ENCODE measurements at places on chromosomes 2 and 18. TPM values are rescaled to one million over a fixed set of nuclear protein-coding genes. Genes with fewer than 3 reads are reported as not detected.

The LRRTM1 gene
- total RNA-seq: not detected

The SIGLEC15 gene
- not detected for total RNA-seq

The FAM124B gene
- total RNA-seq: 2.7 TPM

GRCh38 chr2:127796389-127796788 lies 14.6 kb downstream of the WDR33 start:
- H3K36me3 ChIP-seq: peaks cover 4% of the 10 kb centered on the region
- peaks cover 44% of the 10 kb centered on the region for H3K4me1 ChIP-seq
- H3K4me3 ChIP-seq: no peak overlapping the region
- no peak for DNase-seq
- H3K27ac ChIP-seq: peak overlapping the region; percentile 75

- H3K36me3 ChIP-seq: peaks cover 24% of the 10 kb centered on the region
- no peaks in the 10 kb centered on the region for H3K27me3 ChIP-seq
- no peak for DNase-seq
- peaks cover 67% of the 10 kb centered on the region for H3K4me1 ChIP-seq
- H3K4me3 ChIP-seq: peak overlapping the region; percentile 92
These were observed 5.2 kb downstream of the ARHGAP25 start for GRCh38 chr2:68739595-68740399.

GRCh38 chr2:48572816-48573215 lies 42.9 kb downstream of the STON1 start:
- H3K36me3 ChIP-seq: no peaks in the 10 kb centered on the region
- H3K27ac ChIP-seq: no peak overlapping the region
- H3K4me3 ChIP-seq: no peak overlapping the region
- peaks cover 6% of the 10 kb centered on the region for H3K4me1 ChIP-seq
- H3K27me3 ChIP-seq: no peaks in the 10 kb centered on the region

- H3K4me3 ChIP-seq: no peak overlapping the region
- peaks cover 2% of the 10 kb centered on the region for H3K4me1 ChIP-seq
- H3K27me3 ChIP-seq: peaks cover 4% of the 10 kb centered on the region
- H3K36me3 ChIP-seq: no peaks in the 10 kb centered on the region
These were observed 251.4 kb downstream of the ATAD2B start for GRCh38 chr2:23675506-23675905.
